Activated CD4-positive, alpha-beta T cell treated with anti-CD3 and anti-CD28 coated beads, Interleukin-2, Interleukin-6, amounts not matched to agents 100 ng/mL and 50 ng/mL, durations not matched to agents 16 hours and 8 hours (primary cell): ENCODE measurements at places on chromosomes 3 and 15.

- DNase-seq: no peak
Observed at GRCh38 chr3:66998904-66999235, 763 bp downstream of the KBTBD8 start.

GRCh38 chr3:129122412-129123011 is 908 bp upstream of the RAB43 start:
- no peak for DNase-seq

DNA sequence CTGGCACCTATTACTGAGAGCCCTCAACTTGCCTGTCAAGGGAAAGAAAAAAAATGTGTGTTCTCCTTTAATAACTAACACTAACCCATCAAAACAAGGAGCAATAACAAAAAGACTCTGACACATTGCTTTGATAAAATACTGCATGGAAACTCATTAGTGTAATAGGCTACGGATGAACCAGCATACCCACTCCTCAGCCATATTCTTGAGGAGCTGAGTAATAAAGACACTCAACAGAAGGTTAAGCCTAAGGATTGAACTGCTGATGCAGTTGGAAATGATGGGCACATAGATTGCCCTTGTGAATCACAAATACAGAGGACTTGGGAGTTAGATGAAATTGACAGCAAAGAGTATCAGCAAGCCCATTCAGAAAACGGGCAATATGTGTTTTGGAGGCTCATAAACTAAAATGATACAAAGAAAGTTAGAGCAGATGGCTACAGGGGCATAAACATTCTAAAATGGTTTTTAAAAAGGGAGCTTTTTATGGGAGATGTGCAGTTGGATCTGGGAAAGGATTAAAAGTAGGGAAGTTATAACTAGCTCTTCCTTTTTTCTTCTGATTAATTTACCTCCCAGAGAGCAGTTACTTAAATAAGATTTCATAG is 447.6 kb upstream of the IL12A start:
- no peak for DNase-seq

DNA sequence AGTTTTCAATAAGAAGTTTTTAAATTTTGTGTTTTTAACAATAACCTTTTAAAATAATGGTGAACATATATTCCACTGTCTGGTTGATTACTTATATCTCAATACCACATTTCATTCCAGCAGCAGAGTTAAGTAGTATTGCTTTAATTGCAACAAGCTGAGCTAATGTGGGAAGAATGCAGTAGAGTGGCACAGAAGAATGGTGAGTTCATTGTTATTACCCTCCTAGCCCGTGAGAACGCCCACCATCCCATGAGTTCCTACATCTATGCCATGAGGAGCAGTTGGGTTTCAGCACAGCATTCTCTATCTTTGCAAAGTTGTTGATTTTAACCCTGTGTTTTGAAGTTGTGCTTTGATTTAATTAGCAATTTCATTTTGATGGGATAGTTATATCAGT is 17.8 kb upstream of the NR2E3 start:
- no peak for DNase-seq

- no peak for DNase-seq
Observed at GRCh38 chr3:90018779-90019178, 911.4 kb downstream of the EPHA3 start.

- no peak for DNase-seq
Observed at GRCh38 chr15:40550341-40551037, 14.4 kb downstream of the CCDC32 start.

DNA sequence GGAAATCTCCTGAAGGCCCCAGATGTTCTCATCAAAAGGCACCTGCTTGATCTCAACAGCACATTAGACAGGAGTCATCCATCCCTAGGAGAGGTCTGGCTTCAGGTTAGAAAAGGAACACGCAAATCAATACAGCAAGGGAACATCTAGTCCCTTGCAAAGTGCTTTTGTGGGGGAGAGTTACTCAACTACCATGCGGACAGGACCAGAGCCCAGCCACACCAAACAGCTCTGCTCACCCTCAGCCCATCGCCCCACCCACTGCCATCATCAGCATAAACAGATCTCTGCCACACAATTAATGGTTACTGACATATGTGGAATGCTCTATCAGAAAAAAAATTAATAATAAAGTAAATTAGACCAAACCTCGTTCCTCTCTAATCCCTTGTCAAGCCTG is 85.6 kb downstream of the MYLK start:
- DNase-seq: no peak

GRCh38 chr3:151351219-151351618 is 21.9 kb upstream of the P2RY13 start:
- no peak for DNase-seq

- DNase-seq: no peak
Observed at GRCh38 chr15:77983091-77983707, 94.3 kb downstream of the TBC1D2B start.

DNA sequence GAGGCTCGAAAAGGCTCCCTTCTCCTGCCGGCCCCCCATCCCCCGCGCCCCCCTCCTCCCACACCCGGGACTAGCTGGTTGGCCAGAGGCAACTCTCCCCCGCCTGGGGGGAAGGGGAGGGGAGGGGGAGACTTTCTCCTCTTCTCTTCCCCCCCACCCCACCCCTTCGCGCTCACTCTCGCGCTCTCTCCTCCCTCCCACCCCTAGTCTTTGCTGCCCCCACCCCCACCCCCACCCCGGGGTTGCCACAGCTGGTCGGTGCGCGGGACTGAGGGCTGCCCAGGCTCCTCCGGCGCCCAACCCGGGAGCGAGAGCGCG is 710 bp downstream of the MECOM start:
- no peak for DNase-seq

GRCh38 chr15:39181056-39181747 is 399.7 kb upstream of the THBS1 start:
- no peak for DNase-seq

GRCh38 chr3:52830535-52831258 is at the start of gene ITIH4:
Gene ITIH4, minus strand, starts transcription at chr3:52830672. Its CDS starts 30 bp downstream, at chr3:52830642.
- no peak for DNase-seq

DNA sequence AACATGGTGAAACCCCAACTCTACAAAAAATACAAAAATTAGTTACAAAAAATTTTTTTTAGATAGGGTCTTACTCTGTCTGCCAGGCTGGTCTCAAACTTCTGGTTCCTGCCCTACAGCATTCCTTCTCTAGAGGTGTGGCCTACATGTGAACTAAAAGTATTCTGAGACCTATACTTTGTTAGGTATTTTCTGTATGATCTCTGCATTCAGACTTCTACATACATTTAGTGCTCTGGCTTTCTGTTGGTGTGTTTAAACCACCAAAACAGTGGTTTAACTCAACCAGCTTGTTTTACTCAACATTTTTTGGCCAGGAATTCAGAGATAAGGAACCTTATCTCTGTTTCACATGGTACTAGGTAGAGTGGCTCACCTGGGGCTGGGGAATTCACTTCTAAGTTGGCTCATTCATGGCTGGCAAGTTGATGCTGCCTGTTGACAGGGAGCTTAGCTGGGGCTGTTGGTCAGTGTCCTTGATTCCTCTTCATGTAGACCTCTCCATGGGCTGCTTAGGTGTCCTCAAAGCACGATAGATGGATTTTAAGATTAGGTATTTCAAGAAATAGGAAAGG is 41.4 kb upstream of the BSN start:
- DNase-seq: no peak

DNA sequence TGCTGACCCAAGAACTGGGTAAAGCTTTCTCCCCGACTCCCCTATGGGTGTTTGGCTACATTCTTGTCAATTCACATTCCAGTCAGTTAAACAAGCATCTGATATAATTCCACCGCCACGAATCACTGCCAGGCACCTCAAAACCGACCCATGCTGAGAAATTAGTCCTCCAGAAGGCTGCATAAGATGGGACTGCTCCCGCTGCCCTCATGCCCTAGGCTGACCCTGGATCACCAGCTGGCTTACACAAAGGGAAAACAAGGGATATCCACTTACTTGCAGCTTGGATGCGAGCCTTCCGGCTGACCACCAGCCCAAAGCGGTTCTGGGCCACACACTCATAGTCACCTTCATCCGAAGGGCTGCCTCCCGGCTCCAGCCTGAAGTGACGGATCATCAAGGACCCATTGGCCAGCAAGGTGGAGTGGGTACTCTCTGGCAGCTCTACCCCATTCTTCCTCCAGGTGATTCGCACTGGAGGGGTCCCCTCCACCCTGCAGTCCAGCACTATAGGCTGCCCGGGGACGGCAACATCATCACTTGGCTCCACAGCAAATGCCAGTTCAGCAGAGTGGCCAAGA is 2.9 kb downstream of the IGDCC3 start:
- no peak for DNase-seq

- DNase-seq: no peak
Observed at GRCh38 chr15:29844290-29844903, 22.1 kb upstream of the TJP1 start.

DNA sequence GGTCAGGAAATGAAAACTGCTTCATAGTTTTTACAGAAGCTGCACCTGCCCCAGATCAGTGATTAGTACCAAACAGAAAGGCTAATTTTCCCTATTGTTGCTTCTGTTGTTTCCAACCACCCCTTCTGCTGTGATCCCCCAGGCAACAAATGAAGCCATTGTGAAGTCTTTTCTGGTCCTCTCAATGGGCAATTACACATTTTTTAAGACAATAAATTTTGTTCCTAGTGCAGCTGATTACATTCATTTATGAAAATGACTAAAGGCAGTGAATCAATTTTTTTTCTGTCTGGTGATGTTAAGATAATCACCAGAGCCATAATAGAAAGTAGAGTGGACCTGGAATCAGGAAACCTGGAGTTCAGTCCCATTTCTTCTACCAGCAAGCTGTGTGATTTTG is 32.7 kb downstream of the GLDN start:
- DNase-seq: no peak

- DNase-seq: no peak
Observed at GRCh38 chr3:43340403-43340802, 54.1 kb downstream of the SNRK start.

GRCh38 chr3:31456373-31456772 is 76.4 kb upstream of the STT3B start:
- no peak for DNase-seq

- DNase-seq: no peak
Observed at GRCh38 chr15:58286523-58286922, 145.3 kb upstream of the LIPC start.

- peak; percentile 82 for DNase-seq
Observed at GRCh38 chr15:80999623-81000036, 1.1 kb upstream of the TLNRD1 start.
